ENCODE measurements at places on chromosomes 3 and 15. TPM values are rescaled to one million over a fixed set of nuclear protein-coding genes. Genes with fewer than 3 reads are reported as not detected.

Gene HTR3E
- not detected for total RNA-seq

Gene NEDD4
- 23.3 TPM for total RNA-seq

Gene SPATA12
- not detected for total RNA-seq

- peak; percentile 79 for DNase-seq
These were observed 77.9 kb downstream of the RPN1 start for GRCh38 chr3:128572644-128573105.

DNA sequence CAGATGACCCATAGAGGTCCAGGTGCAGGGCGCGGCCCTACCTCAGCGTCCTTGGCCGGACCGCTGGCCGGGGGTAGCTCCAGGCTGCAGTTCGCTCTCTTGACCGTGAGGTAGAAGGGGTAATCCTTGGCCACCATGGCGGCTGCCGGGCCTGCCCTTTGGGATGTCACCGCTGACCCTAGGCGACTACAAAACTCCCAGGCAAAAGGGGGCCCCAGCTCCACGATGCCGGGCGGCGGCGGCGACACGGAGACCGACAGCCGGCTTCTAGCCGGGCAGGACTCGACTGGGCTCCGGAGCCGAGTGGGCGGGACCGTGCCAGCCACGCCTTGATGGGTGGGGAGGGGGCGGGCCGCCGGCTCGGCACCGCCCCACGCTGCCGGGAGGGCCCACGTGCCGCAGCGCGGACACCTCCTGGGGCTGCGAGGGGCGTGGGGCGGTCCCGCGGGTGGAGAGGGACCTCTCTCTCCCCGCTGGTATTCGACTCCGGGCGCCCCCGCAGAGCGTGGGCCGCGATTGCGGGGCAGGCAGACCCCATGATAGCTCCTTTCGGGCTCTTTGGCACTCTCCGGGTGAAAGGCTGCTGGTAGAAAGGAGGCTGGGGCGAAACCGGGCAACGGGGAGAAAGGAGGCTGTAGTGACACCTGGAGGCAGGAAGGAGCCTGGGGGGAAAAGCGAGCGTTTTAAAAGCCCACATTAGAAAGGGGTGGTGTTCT is at the start of gene ARHGEF3:
ARHGEF3 (minus strand) TSS at position 288 of the 716 bp plus-strand sequence; CDS start at position 137, 151 bp downstream.
- DNase-seq: peak; percentile 94

Data from activated CD4-positive, alpha-beta T cell treated with anti-CD3 and anti-CD28 coated beads for 36 hours (primary cell).